ENCODE measurements at places on chromosomes 5 and 9.

GRCh38 chr9:8570776-8571175, 771.2 kb upstream of the DMAC1 start:
- no peak for DNase-seq

GRCh38 chr9:33884856-33885701, 68.1 kb downstream of the UBE2R2 start:
- no peak for DNase-seq

- peak; percentile 6 for DNase-seq
Measured at GRCh38 chr5:110086658-110087388, 397.1 kb downstream of the MAN2A1 start.

GRCh38 chr9:116541402-116541801, 145.7 kb upstream of the TRIM32 start:
- no peak for DNase-seq

DNA sequence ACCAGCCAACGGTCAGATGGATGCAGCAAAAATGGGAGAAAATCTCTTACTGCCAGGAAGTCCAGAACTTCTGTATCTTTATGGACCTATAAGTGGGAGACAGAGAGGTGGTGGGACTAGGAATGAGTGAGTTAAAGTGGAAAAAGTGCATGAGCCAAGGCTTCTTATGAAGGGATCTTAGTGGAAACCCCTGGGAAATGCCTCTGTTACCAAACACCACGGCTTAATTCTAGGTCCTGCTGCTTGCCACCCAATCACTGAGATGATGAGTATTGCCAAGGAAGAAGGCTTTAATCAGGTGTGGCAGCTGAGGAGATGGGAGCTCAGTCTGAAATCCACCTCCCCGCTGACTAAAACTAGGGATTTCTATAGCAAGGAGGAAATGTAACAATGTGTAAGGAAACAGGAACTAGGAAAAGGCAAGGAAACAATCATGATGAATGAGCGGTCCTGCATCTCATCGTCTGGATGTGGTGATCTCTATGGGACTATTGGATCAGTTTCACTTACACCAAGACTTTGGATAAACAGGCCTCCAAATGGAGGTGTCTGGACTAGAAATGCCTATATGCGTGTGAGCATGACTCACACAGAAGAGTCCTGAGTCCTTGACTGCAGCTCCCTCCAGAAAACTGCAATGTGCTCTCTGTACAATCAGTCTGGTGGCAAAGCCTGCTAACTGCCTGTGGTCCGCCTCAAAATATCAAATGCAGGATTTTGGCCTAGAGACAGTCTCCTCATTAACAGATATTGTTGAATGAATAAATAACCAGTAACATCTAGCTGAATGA, 98.2 kb upstream of the PRR16 start:
- no peak for DNase-seq

- DNase-seq = peak; percentile 27
Measured at GRCh38 chr9:124658165-124659017, 112.7 kb downstream of the NR6A1 start.

DNA sequence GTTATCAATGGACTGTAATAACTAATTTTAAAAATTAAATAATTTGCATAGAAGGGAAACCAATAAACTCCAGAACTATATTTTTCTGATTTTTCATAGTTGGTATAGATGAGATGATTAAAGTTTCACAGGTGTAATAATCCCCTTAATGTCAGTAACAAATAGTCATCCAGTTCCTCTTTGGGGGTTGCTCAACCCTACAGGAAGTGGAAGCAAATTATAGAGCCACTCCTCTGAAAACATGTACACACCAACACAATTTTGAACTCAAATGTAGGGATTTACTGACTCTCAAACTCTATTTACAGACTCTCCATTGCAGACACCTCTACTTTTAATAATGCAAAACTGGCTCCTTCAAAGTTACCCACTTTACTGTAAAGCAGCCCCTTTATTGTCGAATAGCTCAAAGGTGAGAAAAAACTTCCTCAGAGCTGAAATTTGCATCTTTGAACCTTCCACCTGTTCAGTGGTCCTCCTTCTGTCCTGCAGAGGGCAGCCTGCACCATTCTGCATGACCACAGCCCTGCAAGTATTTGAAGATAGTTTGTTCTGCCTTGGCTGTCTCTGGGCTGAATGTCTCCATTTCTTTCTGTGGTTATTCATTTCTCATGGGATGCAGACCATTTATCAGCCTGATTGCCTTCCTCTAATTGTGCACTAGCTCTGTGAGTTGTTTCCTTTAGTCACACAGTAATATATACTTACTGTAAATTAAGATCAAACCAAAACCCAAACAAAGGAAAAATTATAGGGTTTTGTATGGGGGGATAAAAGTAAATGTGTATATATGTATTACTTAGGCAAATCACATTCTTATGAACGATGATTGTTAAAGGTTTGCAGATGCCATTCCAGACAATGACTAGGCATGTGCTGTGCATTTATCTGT, 383.2 kb upstream of the SGCD start:
- DNase-seq = peak; percentile 3

DNA sequence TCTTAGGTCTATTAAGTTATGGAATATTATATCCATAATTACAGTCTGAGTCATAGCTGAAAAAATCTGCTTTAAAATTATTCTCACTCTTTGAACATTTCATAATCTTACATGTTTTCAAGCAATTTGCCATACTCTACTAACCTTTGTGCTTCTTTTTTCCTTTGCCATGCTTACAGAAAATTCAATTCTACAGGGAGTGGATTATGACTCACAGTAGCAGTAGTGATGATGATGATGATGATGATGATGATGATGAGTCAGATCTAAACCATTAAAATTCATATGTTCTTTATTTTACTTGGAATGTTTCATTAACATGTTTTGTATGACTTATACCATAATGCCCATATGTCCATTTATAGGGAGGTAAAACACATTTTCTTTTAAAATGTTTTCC, 207.1 kb downstream of the VPS13A start:
- no peak for DNase-seq
